ENCODE measurements at places on chromosomes 13 and 19.

DNA sequence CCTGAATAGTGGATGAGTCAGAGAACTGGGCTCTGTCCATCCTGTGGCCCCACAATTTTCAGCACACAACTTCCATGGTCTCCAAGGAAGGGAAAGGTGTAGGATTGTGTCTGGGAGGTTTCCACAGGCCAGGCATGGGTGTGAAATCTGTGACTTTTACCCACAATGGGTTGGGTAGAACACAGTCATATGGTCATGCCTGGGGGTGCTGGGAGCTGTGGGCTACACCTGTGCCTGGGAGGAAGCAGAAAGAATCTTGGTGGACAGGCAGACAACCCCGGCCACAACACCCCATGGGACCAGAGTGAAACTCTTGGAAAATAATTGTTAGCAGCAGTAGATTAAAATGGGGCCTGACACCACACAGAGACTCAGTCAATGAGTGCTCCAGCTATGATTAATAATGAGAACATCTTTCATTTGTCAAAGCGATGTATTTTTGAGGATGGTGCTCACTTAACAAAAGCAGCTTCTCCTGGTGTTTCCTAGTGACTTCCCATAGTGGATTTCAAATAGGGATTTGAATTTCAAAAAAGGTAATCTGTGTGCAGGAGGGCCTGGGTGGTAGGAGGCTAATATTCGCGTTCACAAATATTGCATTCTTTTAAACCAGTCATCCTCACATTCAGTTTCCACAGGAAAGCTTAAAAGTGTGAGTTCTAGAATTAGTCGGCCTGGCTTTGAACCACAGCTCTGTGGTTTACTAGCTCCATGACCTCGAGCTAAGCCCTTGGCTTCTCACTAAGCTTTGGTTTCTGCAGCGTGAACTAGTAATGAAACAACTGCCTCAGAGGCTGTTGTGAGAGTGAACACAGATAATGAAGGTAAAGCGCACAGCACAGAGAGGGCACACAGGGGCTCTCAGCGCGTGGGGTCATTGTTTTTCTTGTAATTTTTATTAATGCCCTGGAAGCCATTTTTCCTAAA lies 89.3 kb upstream of the UQCRFS1 start:
- DNase-seq = no peak

- DNase-seq = no peak
Observed at GRCh38 chr13:113775451-113776145, 16.6 kb downstream of the TMEM255B start.

GRCh38 chr19:12801466-12802266 lies at the start of the genes PRDX2 and THSD8:
TSS of gene PRDX2 (minus strand) at chr19:12801800. CDS start at chr19:12801261, 539 bp downstream.
TSS of gene THSD8 (plus strand) at chr19:12802069. CDS start at chr19:12802072, 3 bp downstream.
- DNase-seq = peak; percentile 85

GRCh38 chr13:97240788-97241734 lies 18.9 kb downstream of the MBNL2 start:
- DNase-seq = no peak

GRCh38 chr19:8396563-8397203 lies 6.5 kb downstream of the RAB11B start:
- DNase-seq = no peak

GRCh38 chr13:39835253-39835652 lies 179.8 kb downstream of the COG6 start:
- no peak for DNase-seq

DNA sequence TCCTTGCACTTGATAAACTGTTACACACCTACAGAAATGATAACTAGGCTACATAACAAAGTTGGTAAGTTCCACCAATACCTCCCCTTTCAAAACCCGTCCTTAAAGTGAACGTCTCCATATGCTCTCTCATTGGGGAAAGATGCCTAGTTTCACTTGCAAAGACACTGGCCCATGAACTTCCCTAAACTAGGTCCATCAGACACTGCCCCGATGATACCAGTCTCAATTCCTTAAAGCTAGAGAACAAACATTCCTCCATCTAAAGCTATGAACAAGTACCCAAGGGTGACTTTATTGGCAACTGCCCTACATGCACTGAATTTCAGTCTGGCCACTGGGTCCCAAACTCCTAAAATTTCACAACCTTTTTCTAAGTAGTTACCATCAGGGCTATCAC lies 39.9 kb downstream of the FOXO1 start:
- DNase-seq = no peak

GRCh38 chr13:50476577-50477285 lies 366.8 kb downstream of the DLEU7 start:
- DNase-seq = no peak

DNA sequence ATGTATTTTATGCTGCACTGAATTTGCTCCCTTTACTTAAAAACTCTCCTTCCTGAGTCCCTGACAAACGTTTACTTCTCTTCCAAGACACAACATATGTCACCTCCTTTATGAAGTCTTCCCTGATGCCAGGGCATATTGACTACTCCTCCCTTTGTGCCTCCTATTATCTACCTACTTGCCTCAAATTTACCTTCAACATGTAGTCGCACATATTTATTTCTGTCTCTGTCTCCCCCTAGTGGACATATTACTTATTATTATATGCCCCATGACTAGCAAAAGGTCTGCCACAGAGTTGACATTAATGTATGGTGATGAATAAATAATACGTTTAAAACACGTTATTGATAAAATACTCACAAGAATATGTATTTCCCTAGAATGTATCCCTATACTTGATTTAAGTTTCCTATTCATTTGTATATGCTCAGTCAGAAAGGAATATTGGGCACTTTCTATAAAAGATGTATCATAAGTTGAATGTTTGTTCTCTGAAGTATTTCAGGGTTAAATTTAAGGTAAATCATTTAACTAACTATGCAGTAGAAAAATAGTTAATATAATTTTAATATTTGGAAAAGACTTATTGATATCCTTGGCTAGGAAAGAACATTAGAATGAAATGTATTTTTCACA lies 250.3 kb upstream of the ATXN8OS start:
- DNase-seq = peak; percentile 47

DNA sequence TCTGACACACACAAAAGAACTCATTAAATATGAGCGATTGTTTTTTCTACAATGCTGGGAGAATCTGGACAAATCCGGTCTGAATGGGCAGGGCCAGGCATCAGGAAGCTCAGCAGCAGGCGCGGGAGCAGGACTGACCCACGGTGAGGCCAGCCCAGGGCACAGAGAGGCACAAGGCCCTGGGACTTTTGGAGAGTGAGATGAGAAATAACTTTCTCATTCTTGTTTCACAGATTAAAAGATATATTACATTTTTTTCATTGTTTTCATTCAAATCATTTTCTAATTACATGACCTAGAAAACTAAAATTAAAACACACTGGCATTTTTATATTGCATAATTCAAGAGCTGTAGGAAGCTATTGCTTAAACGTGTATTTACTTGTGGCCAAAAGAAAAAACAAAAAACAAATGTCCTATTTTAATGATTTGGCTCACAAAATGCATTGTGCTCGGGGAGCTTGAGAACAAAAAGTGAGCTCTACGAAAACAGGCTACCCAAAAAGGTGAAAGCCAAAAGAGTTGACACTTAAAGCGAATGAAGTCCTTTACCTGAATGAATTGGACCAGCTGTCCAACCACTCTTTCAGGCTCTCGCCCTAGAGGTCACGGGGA lies 133.1 kb downstream of the TNFRSF19 start:
- no peak for DNase-seq

GRCh38 chr19:44904426-44904994 lies 1.1 kb upstream of the APOE start:
- no peak for DNase-seq

DNA sequence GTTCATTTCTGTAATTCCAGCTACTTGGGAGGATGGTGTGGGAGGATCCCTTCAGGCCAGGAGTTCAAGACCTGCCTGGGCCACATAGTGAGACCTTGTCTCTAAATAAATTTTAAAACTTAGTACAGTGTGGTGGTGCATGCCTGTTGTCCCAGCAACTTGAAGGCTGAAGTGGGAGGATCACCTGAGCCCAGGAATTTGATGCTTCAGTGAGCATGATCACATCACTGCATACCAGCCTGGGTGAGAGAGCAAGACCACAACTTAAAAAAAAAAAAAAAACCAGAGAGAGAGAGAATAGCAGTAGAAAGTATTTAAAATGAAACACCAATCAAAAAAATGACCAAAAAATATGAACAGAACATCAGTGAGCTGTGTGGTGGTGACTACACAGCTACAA lies 7.1 kb upstream of the ZNF823 start:
- no peak for DNase-seq

GRCh38 chr13:96792736-96793403 lies 201.4 kb downstream of the OXGR1 start:
- no peak for DNase-seq

DNA sequence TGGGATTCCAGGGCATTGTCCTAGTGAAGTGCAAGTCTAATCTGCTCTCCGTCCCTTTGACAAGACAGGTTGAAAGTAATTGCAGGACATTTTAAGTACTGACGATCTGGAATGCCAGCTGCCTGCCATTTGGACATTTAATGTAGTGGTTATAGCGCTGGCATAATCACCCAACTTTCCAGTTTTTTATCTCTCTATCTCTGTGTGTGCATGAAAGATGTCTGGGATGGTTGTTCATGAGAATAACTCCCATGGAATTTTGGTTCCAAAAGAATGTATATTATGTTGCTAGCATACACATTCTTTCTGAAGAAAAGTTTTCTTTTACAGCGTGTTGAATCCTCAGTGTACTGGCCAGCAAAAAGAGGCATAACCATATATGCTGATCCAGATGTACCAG lies 53.6 kb downstream of the TDRD12 start:
- DNase-seq = no peak

GRCh38 chr13:108560093-108560492 lies 69.3 kb upstream of the MYO16 start:
- peak; percentile 91 for DNase-seq

GRCh38 chr13:68998056-68998455 lies 1109.6 kb upstream of the ATXN8OS start:
- no peak for DNase-seq

DNA sequence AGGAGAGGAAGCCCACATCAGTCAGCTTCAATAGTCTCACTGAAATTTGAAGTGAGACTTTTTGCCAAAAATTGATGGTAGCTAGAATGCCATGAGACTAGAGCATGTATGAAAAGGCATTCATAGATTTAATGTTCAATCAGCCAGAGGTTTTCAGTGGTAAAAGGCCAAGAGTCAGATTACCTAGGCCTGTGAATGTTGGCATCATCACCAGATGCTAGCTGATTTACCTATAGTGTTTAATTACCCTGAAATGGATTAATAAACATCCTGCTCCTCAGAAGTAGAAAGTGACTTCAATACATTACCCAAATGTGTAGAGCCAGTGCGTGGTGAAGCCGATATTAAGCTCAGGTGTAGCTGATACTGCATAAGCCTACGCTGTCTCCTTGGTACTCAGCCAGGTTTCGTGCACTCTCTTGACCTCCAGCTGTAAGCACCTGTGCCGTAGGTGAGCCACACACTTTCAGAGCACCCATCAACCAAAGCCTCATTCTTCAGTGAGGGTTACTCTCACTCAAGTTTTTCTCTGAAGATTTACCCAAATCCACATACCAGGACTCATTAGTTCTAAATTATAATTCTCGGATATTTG lies 1140.3 kb upstream of the SLC10A2 start:
- DNase-seq = peak; percentile 98

- no peak for DNase-seq
Observed at GRCh38 chr19:16283210-16284061, 41.2 kb upstream of the KLF2 start.

DNA sequence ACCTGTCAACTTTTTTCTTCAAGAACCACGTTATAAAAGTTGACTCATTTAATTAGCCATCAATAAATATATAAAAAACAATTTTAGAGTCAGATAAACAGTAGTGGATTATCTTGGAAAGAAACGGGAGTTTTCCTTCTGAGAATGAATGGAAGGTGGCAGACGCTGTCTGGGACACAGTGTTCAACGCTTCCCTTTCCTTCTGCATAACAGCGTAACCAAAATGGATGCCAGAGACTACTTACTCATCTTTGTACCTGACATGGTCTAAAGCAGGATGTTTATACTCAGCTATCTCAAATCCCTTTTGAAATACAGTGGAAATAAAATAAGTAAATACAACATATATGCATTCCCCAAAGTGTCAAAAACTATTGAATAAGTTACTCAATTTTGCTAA lies 195.2 kb downstream of the LHFPL6 start:
- no peak for DNase-seq

- DNase-seq = no peak
Observed at GRCh38 chr13:49342454-49342853, 94.7 kb downstream of the CDADC1 start.

DNA sequence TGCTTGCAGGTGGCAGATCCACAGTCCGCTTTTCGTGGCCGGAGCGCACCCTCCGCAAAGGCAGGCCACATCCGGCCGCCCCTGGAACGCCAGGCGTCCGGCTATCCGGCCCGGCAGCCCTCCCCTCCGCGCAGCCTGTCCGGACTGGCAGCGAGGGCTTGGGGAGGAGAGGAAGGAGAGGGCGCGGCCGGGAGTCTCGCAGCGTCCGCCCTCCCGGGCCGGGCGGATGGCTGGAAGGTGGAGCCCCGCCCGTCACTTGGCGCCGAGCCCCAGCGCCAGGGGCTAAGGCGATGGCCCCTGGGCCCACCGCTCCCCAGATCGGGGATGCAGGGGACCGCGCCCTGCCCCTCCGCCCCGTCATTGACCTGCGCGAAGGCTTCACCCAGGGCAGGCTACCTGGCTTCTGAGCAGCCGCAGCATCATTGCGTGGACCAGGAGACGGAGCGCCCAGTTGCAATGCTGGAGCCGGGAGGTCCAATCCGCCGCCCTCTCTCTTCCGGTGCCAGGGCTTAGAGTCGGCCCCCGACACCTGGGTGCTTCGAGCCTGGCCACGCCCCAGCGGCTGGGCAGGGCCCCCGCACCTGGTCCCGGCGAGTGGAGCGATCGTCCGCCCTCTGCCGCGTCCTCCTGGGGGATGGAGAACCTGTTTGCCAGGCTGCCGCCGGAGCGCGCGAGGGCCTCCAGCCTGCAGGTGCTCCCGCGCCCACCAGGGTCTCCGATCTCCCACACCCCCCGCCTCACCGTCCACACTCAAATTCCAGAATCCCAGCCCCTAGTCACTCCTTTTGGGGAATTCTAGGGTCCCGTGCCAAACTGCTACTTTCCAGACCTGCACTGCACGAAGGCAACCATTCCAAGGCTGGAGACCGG lies at the start of gene FUT1:
TSS of gene FUT1 (minus strand) at position 146 of the 870 bp plus-strand sequence. CDS start 1,360 bp downstream, outside the sequence.
- peak; percentile 95 for DNase-seq

GRCh38 chr13:90979059-90979458 lies 368.4 kb upstream of the MIR17HG start:
- DNase-seq = no peak

GRCh38 chr19:54231077-54231931 lies 8.5 kb upstream of the LILRB3 start:
- DNase-seq = peak; percentile 88

GRCh38 chr13:96216543-96216942 lies 126.6 kb downstream of the HS6ST3 start:
- no peak for DNase-seq

DNA sequence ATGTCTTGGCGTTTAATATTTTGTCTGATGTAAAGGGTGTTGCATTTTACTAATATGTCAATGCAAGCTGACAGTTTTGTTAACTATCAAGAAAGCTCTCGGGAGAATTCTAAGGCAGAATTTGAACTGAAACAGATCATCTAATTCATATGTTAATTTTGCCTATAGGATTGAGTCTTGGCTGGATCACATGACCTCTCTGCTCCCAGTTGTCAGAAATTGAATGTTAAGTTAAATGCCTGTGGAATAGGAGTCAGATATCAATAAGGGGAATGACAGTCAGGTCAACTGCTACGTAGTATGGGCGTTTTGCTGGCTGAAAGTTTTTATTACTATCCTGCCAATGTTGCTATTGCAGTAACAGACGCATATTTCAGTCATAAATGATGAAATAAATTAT lies 358.5 kb downstream of the MYO16 start:
- no peak for DNase-seq
